ENCODE measurements at places on chromosomes 2 and 18.

GRCh38 chr18:63105636-63106316, 213.8 kb downstream of the BCL2 start:
- no peak for DNase-seq

DNA sequence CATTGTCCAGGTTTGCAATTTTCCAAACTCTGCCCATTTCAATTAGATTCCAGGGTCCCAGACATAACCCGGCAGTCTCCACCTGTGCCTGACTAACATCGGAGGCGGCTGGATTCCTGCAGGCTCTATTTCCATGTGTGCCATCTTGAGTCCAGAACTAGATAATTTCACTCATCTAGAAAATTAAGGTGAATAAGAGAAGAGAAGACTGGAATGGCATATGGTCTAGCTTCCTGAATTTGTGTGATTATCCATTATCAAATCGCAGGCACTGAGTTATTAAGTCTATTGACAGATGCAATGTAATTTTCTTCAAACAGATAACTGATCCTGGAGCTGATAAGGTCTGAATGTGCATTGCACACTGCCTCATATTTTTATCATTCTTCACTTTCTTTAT, 305.2 kb downstream of the ETAA1 start:
- no peak for DNase-seq

DNA sequence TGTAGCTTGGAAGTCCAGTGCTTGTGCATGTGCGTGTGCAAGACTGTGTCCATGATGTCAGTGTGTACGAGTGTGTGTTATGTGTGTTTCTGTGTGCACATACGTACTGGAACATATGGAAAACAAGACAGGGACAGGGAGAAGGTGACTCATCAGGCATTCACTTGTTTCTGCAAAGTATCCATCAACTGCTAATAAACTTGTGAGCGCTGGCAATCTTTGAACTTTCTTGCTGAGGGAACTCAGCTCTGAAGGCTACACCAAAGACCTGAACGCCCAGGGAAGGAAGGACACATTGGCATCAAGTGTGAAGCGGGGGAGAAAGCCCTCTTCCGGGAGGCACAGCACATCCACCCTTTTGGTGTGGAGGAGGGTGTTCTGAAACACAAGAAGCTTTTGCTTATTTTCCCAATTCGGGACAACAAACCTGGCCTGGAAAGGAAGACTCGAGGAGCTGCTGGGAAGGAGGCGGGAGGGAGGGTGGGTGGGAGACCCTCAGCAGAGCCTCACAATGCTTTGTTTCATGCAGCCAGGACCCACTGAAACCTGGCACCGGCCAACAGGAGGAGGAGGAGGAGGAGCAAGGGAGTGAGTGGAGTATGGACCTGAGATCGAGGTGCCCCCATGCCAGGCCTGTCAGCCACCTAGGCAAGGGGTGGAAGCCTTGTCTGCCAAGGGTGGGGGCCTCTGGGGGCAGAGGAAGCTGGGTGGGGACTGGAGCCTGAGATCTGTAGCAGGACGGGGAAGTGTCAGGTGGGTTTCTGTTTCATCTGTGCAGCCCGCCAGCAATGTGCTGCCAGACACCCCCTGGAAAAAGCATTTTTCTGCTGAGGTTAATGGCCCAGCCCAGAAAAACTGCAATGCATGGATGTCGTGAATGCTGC, 26.8 kb downstream of the SMAD7 start:
- no peak for DNase-seq

DNA sequence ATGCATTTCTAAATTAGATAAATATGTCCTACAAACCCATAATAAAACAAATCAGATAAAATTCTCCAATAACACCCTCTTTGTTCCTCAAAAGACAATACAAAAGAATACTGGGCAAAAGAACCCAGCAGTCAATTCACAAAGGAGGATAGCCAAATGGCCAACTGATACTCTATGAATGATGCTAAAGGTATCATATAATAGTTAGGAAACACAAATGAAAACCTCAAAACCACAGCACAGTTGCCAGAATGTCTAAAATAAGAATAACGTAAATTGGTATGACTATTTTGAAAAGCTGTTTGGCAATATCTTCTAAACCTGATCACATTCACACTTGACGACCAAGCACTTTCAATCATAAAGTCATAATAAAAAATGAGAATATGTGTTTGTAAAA, 315.4 kb downstream of the CDH7 start:
- DNase-seq: no peak

DNA sequence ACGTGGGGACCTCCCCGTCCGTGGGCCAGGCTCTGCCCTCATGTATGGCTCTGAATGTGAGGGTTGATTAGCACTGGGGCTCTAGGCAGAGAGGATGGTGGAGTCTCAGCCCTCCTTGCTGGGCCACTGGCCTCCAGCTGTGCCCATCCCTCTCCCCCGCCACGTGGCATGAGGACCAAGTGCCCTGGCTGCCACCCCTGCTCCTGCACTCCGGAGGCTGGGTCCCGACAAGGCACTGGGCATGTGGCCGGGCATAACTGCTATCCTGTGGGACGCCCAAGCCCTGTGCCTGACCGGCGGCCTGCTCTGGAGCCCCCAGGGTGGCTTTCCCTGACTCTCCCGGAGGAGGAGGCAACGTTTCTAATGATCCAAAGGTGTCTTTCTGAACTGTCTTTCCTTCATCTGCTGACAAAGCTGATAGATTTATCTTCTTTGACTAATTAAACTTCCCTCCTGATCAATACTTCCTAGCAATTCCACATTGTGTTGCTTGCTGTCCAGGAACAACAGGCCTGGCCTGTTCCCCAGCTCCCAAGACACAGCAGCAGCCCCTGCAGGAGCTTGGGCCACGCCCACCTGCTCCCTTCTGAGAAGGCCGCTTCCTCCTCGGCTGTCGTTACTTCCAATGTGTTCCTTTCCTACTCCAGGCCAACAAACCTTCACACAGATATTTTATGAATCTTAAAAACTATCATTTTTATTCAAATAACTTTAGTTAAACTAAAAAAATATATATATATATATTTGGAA, 132.0 kb downstream of the SNTG2 start:
- DNase-seq: no peak

DNA sequence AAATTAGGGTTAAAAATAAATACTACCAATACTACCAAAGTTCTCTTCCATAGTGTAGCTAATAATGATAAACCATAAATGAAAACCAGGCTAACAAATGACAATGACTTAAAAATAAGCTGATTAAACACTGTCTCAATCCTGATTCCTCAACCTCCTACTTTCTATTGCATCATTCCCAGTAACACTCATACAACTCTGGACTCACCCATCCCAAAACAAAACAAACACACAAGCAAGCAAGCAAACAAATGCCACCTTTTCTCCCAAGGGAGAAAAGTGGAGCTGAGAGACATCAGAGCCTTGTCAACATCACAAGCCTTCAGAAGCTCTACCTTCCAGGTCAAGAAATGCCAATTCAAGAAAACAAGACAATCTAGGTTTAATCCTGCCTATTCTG, 620.7 kb downstream of the NYAP2 start:
- no peak for DNase-seq

GRCh38 chr2:156526950-156527636, 90.9 kb downstream of the GPD2 start:
- no peak for DNase-seq

- no peak for DNase-seq
These were observed 110.7 kb downstream of the C1D start for GRCh38 chr2:67952066-67952465.

GRCh38 chr2:12718711-12719399, 2.1 kb downstream of the TRIB2 start:
- no peak for DNase-seq

DNA sequence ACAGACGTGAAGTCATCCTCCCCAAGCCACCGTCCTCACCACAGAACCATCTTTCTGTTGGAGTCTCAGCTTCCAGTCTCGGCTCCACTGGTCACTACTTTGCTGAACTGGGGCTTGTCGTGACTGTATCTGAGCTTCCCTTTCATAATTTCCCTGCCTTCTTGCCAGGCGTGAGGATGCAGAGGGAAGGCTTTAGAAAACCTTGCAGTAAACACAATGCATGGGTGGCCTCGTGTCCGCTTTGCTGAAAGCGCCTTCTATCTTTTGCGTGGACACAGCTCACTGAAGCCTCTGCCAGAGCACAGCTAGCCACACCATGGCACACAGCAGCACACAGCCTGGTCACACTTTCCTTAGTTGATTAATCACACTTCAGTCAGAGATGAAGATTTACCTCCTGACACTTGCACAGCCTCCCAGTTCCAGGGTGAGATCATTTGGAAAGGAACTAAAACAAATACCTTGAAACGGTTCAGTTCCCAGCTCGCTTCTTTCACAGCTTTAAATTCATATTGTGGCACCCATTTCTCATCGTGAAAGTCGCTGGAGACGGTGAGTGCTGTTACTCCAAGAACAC, 2.8 kb upstream of the GPR45 start:
- DNase-seq: no peak

GRCh38 chr2:1987379-1987778, 243.1 kb upstream of the PXDN start:
- DNase-seq: no peak

DNA sequence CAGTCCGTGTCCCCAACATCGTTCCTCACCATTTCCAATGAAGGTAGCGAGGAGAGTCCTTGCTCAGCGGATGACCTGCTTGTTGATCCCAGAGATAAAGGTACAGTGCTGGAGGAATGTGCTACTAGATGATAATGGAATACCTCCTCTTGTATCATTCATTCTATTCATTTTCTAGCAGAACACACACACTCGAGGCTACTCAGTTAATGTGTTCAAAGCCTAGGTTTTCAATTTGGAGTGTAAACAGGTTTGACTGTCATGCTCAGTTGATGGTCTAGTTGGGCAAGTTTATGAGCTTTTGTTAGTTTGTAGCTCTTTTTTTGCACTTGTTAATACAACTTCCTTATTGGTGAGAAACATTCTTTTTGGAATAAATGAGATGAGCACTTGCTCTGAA, 114.2 kb downstream of the ICA1L start:
- DNase-seq: no peak

DNA sequence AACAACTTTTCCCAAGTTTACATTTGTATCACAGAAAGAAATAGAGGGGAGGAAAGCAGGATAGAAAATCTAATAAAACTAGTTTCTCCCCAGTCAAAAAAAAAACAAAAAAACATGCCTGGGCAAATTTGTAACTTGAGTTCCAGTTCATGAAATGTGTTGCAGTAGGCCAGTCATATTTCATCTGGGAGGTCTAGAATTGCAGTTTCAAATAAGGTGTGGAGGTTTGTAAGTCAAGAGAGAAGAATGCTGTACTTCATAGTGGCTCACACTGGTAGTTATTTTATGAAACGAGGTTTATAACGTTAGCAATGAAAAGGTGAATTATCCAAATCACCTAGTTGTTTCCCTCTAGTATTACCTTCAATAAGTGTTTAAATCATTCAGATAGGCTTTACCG, 1313.9 kb upstream of the SLC39A10 start:
- no peak for DNase-seq

- no peak for DNase-seq
These were observed 122.1 kb downstream of the EML6 start for GRCh38 chr2:54845514-54845913.

GRCh38 chr2:2872713-2873449, 504.7 kb downstream of the EIPR1 start:
- DNase-seq: no peak

DNA sequence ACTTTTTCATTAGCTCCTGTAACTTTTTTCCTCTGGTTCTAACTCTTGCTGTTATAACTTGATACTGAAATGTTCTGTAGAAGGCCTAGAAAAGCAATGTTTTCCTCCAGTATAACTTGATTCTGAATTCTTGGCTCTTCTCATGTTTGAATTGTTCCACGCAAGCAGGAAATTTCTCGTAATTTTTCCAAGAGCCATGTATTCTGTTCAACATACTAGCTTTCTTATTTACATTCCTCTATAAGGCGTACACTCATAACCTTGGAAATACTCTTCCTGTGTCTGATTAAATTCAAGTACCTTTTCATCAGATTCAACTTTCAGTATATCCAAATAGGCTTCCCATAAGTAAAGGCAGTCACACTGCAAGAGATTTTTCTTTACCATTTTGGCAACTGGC, 109.1 kb downstream of the SMAD2 start:
- DNase-seq: no peak

- DNase-seq: no peak
These were observed 191.7 kb downstream of the NDUFA10 start for GRCh38 chr2:239833269-239834109.

GRCh38 chr2:159959136-159959535, 103.3 kb downstream of the PLA2R1 start:
- DNase-seq: no peak

GRCh38 chr2:63819765-63820717, 21.7 kb upstream of the UGP2 start:
- no peak for DNase-seq

DNA sequence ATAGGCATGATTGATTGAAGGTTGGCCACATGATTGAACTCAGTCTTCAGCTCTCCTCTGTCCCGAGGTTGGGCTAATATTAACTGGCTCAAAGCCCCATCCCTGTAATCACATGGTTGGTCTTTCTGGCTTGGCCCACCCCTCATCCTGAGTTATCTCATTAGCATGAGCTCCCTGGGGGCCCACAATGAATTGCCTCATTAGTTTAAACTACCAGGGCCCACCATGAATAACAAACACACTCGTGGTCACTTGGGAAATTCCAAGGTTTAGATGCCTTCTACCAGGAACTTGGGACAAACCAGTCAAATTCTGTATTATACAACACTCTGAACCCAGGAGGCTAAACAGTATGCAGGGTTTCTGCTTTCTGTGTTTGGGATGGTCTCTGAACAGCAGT, 121.7 kb upstream of the B3GNT2 start:
- DNase-seq: no peak

DNA sequence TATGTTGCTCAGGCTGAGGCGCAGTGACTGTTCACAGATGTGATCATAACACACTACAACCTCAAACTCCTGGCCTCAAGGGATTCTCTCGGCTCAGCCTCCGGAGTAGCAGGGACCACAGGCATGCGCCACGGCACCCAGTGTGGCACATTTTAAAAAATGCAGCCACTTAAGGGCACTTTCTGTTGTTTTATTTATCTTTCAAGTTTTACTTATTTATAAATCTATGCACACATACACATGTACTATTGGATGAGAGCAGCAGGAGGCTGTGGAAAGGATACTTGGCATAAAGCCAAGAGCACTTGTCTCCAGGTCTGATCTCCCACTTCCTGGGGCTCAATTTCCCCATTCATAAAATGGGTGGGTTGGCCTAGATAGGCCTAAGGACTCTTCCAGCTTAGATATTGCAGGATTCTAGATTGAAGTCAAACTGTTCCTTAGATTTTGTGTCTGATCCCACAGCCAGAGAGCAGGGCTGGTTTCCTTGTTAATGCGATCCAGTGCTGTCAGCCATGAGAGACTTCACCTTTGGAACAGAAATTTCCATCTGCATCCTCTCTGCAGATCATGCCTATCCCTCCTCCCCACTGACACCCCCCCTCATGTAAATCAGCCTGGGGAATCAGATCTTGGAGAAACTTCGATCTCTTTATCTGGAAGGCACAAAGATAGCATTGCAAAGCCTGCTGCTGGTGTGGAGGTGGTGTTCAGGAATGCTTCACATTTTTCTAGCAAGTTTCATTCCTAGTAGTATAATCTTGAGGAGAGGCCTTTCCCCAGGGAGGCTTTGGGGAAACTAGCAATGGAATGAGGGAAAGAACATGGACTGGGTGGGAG, 24.7 kb downstream of the PCBP1 start:
- DNase-seq: no peak
